EL (cell line): ENCODE measurements at places on chromosomes 16 and 17.
A peak's percentile ranks its signal among the peaks of the same experiment; 100 is the strongest.

GRCh38 chr16:85220125-85220839 lies 108.0 kb upstream of the CIBAR2 start:
- DNase-seq, result peak; percentile 69

- DNase-seq, result no peak
Measured at GRCh38 chr16:69451166-69451565, 26.7 kb downstream of the CYB5B start.

DNA sequence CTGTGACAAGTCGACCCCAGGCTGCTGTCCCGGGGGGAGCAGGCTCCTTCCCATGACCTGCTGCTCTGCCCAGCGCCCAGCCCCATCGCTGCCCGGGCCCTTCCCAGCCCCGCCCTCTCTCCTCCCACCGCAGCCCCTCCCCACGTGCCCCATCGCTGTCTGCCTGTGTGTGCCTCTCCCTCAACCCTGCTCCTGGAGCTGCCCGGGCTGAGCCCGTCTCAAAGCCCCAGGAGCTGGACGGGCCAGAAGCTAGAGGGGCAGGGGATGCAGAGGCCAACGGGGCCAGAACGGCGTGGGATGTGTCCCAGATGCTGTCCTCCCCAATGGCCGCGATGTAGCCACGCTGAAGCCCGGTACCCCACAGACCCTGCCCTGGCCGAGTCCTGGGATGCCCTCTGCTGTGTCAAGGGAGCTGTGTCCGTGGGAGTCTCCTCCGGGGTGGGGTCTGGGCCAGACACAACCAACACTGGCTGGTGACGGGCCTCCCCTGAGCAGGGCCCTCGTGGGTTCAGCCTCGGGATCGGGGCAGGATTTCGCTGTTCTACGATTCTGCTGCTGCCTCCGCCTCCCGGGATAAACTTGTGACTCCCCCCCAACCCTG lies 118.2 kb upstream of the ZNF750 start:
- DNase-seq, result no peak

DNA sequence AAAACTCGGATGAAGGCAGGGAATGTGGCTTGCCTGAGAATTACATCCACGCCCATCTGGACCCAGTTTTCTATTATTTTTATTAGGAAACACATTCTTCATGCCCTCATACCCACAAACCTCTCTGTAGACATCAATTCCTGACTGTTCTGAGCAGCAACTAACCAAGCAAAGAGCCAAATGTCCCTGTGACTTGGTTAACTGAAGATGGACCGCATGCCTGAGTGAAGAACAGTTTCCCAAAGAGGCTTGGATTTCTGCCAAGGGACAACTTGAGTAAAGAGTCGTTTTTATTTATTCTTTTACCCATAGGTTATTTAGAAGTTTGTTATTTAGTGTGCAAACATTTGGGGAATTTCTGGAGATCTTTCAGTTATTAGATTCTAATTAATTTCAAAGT lies 259.8 kb downstream of the GRIN2A start:
- DNase-seq, result no peak

DNA sequence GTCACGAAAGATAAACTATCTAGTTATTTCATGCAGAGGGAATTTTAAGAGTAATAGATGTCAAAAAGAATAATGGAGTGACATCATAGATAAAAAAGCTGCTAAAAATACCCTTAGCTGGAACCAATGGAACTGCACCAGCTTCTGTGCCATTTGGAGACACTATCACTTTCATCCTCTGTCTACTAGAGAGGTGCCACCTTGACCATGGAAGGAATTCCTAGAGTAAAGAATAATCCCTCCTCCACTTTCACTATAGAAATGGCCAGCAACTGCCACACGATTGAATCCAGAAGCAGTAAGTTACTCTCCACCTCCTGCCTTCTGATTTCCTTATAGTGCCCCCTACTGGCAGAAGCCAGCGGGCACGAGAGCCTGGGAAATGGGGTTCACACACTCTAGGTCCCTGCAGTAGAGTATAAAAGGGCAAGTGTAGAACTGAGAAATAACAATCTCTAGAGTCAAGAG lies 2.8 kb upstream of the ALDH3A2 start:
- DNase-seq, result peak; percentile 29

DNA sequence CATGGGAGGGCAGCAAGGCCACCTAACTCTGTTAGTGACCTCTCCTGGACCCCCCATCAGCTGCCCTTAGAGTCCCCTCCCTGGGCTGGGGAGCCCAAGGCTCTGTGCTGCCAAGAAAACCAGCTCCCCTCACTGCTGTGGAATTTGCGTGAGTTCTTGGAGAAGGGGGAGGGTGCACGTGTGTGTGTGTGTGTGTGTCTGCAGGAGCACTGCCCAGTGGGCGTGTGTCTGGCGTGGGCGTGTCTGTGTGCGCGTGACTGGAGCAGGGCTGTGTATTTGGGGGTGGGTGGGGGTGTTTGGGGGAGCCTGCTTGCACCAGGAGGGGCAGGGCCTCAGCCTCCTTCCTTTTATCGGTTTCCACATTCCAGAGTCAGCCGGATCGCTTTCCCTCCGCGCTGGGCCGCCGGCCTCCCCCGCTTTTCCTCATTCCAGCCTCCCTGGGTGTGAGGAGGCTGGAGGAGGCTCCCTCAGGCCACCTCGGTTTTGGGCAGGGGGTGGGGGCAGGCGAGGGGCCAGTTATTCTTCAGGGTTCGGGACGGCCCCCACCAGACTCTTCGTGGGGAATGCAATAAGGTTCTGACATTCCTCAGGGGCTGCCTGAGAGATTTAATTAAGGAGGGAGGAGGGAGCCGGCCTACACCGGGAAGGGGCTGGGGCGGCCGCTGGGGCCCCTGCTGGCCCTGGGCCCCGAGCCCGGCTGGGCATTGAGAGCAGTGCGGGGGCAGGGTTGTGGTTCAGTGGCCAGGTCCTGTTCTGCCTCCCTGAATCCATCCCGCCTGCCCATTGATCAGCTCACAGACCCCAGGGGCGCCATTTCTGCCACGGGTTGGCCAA lies 2.5 kb downstream of the VASN start:
- DNase-seq, result peak; percentile 97

DNA sequence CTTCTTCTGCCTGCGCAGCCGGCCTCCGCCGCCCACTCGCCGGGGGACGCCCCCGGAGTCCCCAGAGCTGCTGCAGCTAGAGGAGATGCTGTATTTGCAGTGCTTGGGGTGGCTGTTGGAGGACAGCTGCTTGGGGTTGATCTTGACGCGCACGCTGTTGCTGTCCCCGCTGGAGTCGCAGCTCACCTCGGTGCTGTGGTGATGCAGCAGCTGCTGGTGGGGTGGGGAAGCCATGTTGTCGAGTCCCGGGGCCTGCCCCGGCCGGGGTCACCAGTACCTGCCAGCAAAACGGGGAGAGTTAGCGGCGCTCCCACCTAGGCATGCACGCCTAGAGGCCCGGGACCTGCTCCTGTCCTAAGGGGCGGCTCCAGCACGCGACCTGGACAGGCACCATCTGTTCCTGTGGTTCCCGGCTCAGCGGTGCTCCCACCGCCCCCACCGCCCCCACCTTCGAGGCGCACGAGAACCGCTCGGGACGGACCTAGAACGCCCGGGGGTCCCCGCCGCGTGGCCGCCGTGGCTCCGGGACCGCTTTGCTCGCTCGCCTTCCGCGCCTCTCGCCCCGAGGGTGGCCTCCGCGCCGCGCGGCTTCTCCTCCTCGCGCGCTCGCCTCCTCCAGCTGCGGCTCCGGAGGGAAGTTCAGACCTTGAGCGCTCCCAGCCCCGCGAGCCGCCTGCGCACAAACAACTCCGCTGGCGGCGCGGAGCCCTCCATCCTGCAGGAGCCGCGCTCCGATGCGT lies 863 bp downstream of the ADCY9 start:
- DNase-seq, result peak; percentile 68

GRCh38 chr17:61750656-61751055 lies 112.7 kb downstream of the BRIP1 start:
- DNase-seq, result no peak

DNA sequence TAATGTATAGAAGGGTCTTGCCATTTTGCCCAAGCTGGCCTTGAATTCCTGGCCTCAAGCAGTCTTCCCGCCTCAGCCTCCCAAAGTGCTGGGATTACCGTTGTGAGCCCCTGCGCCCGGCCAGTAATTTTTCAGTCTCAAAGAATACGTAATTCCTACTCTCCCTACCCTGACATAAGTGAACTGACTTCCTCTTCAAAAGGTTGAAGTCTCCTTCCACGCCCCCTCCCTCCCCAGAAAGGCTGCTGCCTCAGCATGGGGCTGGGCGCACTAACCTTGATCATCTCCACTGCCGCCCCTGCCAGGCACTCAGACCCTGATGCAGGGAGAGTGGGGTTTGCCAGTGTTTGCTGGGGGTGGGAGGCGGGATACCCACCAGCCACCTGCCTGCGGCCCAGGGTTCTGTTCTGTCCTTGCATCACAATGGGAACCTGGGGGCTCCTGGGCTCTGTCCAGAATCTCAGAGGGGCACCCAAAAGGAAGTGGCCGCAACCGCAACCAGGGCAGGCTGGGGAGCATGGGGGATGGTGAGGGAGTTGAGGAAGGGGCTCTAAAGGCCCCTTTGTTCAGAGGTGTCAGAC lies 27.5 kb downstream of the KIFC3 start:
- no peak for DNase-seq

DNA sequence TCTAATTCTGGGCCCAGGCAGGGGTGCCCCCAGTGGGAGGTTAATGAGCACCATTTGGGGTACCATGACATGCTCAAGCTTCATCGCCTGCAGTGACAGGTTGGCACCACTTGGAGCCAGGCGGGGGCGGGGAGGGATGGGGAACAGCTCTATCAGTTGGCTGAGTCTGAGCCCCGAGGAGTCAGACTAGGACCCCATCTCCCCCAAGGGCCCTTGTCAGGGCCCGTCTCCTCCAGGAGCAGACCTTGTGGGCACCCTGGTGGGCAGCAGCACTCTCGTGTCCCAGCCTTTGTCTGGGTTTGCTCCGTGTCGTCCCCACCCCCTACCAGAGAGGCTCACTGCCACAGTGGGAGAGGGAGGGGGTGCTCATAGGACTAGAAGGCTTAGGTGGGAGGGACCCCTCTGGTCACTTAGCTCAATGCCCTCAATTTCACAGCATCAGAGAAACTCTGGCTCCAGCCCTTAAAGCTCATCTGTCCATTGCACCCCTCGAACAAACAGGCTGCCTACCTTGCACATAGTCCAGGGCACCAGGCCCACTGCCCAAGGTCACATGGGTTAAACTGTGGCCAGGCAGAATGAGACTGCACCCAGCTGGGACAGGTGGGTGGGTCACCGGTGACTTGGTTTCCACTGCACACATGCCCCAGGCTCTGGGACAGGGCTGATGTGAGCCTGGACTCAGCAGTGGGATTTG lies 4.1 kb downstream of the PPP1R9B start:
- no peak for DNase-seq

DNA sequence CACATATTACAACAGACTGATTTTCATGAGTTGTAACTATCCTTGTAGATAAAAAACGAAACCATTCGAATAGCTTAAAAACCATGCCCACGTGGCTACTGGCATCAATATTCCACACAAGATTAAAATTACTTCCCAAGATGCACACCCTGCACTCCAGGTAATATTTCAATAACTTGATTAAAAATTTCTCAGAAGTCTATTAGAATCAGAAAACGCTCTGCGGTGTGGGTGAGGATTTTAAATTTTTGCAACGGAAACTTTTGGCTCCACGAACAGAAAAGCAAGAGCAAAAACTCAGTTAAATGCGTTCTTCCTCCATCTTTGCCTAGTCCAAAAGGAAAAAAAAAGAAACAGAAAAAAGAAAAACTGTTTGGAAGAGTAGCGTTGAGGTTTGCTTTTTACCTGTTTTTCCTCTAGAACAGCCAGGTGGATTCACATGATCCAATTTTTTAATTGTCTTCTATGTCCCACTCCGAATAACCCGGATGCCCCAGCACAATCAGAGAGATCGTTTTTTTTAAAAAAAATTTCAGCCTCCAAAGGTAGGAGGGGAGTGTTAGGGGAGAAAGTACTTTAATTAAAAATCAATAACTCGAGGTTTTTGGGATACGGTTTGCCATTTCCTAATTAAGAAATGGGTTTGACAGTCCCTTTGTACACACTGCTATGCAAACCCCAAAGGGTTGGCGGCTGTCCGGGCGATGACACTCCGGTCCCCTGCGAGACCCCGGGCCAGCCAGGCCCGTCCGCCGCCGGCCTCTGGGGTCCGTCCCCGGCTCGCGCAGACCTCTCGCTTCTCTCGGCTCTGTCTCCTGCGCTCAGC lies 708 bp upstream of the NFAT5 start:
- DNase-seq, result peak; percentile 9

GRCh38 chr17:64004903-64005733 lies 7.0 kb downstream of the PRR29 start:
- no peak for DNase-seq

- no peak for DNase-seq
Measured at GRCh38 chr16:79876332-79876730, 275.8 kb upstream of the MAF start.

DNA sequence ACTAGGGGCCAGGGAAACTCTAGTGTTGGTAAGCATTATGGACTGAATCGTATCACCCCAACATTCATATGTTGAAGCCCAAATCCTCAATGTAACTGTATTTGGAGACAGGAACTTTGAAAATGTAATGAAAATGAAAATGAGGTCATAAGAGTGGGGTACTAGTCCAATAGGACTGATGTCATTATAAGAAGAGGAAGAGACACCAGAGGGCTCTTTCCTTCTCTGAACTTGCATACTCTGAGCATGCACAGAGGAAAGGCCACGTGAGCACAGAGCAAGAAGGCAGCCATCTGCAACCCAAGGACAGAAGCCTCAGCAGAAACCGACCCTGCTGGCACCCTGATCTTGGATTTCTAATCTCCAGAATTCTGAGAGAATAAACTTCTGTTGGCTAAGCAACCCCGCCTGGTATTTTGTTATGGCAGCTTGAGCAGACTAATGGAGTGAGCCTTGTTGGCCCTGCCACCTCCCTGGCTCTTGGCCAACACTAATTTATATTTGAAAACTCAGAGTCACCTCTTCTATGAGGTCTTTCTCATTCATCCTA lies 273.4 kb downstream of the NTN1 start:
- DNase-seq, result no peak

DNA sequence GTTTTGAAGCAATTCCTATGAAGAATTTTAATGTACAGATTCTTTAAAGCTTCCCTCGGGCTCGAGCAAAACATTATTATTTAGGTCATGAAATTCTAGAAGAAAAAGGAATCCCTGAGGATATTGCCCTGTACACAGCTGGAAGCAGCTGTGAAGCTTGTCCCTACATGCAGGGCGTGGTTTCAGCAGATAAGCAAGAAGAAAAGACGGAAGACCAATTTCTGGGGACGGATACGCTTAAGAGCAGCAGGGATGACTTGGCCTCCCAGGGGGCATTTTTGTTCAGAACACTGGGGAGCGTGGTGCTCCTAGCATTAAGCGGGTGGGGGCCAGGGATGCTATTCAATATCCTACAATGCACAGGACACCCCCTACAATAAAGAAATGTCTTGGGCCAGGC lies 34.3 kb downstream of the LITAF start:
- DNase-seq, result no peak

DNA sequence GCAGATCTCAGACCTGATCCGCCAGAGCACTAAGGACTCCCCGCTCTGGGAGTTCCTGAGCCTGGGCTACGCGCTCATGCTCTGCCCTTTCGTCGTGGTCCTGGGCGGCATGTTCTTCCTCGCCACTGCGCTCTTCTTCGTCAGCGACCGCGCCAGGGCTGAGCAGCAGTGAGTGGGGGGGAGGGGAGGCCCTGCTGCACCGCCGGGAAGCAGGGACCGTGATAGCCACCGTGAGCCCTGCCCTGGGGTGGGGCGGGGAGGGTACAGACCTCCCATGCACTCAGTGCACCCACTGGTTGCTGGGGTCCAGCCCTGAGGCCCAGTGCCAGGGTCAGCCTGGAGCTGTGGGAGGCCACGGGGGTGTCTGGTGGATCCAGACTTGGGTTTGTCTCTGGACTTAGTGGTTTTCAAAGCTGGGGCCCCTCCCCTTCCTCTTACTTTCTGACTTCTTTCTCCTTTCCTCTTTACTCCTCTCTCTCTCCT lies 18.9 kb downstream of the MYBBP1A start:
- no peak for DNase-seq

- no peak for DNase-seq
Measured at GRCh38 chr16:12447556-12447955, 356.1 kb downstream of the CPPED1 start.
